ENCODE measurements at places on chromosomes 12 and 14.

GRCh38 chr12:127809275-127809674 is 457.7 kb upstream of the TMEM132C start:
- no peak for DNase-seq

DNA sequence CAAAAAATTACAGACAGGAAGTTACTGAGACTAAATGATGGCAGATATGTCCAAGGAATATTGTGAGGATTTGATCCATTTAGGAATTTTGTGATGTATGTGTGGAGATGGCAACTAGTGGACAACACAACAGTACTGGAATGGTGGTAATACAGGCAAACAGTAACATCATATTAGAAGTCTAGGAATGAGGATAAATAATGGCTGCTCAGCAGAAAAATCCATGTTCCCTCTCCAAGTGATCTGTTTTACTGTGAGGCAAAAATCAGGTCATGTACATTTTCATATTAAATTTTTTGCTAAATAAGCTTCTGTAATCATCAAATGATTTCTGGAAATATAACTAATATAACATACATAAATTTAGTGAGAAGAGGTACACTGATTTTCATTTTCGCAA is 108.4 kb downstream of the MED13L start:
- no peak for DNase-seq

- DNase-seq = no peak
Measured at GRCh38 chr14:41608681-41609390, 2.2 kb downstream of the LRFN5 start.

GRCh38 chr14:91315844-91316267 is 71.4 kb upstream of the GPR68 start:
- peak; percentile 62 for DNase-seq

DNA sequence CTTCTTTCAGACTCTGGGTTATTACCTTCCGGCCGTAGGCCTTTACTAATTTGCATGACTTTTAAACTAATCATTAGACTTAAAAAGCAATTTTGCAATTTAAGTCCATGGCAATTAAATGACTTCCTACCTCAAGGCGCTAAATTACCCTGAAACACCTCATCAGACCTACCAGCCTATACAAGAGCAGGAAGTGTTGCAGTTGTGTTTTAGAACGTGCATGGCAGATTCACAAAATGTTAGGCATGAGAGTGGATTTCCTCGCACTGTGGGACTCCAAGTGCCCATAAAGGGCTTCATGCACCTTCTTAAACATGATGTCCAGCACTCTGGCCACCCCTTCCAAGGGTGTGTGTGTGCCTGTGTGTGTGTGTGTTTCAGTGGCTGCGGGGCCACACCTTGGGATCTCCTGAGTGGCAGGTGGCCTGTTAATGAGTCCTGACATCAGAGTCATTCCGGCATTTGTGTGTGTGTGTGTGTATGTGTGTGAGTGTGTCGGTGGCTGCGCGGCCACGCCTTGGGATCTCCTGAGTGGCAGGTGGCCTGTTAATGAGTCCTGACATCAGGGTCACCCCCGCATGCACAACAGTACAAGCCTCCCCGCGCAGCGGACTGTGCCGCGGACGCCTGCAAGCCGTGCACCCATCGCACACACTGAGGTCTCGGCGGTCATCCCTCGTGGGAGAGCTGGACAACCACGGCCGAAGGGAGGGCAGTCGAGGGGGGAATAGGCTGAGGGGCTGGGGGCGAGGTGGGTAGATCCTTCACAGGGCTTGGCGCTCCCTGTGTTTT is 900 bp downstream of the C2CD5 start:
- peak; percentile 23 for DNase-seq

DNA sequence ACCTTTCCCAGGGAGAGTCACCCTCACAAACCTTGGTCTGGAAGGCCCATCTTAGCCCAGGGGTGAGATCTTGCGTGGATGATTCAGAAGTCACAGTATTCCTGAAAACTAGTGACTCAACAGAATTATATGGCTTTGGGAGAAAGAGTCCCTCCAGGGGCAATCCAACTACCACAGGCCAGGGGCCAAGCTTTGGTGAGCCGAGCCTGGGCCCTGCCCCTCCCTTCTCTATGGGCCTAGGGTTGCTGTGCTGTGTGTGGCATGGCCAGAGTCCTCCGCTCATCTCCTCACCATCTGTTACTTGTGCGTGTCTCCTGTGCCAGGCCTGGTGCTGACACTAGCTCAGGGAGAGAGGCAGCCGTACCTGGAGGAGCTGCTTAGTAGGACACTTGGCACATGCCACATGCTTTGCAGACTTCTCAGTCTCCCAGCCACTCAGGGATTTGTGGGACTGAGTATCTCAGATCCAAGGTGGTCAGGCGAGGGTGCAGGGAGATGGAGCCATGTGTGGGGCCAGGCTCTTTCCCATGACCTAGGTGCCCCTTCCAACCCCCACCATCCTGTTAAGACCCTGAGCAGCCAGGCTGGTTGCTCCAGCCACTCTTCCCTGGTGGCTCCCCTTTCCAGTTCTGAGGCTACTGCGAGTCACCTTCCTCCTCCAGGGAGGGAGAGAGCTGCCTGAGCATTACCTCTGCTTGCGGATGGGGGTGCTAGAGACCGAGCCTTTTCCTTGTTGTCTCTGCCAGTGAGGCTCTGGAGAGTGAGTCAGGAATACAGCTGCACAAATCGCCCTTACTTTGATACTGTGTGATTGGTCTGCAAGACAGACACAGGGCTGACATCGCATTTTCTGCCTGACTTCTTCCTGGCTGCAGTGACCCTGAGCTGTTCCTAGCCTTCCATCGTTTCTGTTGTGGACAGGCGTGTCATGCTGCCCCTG is 94.1 kb downstream of the SLC25A47 start:
- DNase-seq = no peak

- DNase-seq = no peak
Measured at GRCh38 chr14:92314182-92314581, 8.8 kb upstream of the SLC24A4 start.

GRCh38 chr14:65948302-65948701 is 535.8 kb downstream of the FUT8 start:
- DNase-seq = no peak

DNA sequence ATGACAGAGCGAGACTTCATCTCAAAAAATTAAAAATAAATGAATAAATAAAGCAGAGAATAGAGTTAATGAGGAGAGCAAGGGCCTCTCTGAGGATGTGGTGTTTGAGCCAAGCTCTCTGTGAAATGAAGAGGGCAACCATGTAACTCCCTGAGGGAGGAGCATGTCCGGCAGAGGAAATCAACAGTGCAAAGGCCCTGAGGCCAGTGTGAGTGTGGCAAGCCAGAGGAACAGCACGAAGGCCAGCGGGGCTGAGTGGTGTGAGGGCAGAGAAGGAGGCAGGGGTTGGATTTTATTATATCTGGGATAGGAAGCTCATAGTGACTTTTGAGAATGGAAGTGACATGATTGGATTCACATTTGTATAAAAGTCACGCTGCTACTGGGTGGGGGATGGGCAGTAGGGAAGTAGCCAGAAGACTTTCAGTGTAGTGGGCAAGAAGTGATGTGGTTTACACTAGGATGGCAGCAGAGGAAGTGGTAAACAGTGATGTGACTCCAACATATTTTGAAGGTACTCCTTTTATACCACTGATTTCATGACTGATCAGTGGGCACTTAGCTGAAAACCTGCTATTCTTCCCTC is 10.3 kb upstream of the LRP1-AS start:
- DNase-seq = no peak

DNA sequence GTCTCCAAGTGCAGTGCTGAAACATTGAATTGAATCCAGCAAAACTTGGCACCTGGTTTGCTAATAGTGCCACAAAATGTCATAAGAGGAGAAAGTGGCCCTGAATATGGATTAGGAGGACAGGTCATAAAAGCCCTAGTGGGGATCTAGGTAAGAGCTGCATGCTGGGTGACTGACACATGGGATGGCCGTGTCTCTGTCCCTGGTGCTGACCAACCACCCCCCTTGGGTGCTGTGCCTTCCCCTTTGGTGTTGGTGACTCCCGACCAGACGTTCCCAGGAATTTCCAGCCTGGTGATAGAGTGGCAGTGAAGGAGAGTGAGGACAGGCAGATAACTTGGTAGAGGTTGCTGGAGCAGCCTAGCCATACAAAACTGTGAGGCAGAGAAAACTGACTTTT is 142.8 kb downstream of the VRK1 start:
- no peak for DNase-seq
